ENCODE measurements at places on chromosomes 2 and 18.

- DNase-seq: no peak
Measured at GRCh38 chr2:10149635-10150034, 27.1 kb downstream of the RRM2 start.

GRCh38 chr18:33960417-33960816, 264.3 kb downstream of the NOL4 start:
- no peak for DNase-seq

DNA sequence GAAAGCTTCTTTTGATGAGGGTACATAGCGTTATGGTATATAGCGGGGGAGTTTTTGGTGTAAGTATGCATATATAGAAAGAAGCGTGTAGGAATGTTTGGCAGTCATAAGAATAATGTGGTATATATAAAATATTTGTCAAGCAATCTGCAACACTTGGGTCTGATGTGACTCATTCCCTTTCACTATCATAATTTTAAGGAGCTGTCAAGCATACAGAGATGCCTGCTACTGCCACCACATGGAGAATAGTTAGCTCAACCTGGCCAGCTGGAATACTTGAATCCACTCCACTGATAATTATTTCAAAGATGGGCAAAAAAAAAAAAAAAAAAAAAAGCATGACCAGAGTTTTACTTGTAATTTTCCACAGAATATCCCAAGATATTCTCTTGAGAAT, 559.8 kb upstream of the REG3G start:
- DNase-seq: no peak

GRCh38 chr2:117123362-117123761, 691.1 kb upstream of the DDX18 start:
- DNase-seq: no peak

GRCh38 chr2:169721016-169721415, 12.6 kb upstream of the KLHL23 start:
- DNase-seq: no peak

DNA sequence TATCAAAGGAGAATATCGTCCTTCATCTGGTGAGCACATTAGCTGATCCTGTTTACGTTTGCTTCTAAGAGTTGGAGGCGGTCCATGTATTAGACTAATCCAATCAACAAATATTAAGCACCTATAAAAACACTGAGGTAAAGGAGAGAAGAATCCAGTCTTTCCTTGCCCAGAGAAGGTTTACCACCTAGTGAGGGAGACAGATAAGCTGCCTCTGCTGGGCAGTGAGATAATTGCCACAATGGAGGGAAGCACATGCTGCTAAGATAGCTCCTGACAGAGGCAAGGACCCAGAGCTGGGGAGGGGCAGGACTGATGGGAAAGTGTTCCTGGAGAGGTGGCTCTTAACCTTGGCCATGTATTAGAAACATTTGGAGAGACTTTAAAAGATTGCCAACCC, 36.7 kb upstream of the ST8SIA5 start:
- DNase-seq: no peak

DNA sequence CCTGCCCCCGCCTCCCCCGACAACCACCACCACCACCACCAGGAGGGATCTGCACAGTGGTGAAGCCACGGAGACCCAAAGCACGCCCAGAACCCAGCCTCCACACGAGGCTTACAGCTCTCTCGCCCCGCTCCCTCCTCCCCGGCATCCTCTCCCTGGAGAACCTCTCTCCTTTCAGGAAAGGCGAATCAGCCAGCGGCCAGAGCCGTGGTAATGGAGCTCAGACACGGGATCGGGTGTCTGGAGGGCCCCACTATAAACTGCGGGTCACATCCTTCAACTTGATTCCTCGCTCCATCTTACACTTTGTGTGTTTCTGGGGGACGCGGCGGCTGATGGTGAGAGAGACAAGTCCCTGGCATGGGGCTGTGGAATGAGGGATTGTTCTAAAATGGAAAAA, 271.5 kb upstream of the SIX2 start:
- DNase-seq: no peak
